ENCODE measurements at places on chromosomes 3 and 15.

DNA sequence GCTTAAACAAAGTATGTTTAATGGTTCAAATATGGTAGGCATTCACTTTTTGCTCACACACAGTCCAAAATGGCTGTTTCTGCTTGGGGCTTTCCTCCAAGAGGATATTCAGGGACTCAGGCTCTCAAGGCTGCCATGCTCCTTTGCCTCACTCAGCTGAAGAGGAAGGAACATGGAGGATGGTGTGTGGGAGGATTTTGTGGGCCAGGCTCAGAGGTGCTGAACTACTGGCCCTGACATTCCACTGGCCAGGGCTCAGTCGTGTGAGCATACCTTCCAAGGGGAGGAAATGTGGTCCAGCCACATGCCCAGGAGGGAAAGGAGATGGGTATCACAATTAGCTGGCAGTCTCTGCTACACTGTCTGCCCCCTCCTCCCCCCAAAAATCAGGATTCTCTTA lies 8.7 kb downstream of the PXYLP1 start:
- DNase-seq = no peak

DNA sequence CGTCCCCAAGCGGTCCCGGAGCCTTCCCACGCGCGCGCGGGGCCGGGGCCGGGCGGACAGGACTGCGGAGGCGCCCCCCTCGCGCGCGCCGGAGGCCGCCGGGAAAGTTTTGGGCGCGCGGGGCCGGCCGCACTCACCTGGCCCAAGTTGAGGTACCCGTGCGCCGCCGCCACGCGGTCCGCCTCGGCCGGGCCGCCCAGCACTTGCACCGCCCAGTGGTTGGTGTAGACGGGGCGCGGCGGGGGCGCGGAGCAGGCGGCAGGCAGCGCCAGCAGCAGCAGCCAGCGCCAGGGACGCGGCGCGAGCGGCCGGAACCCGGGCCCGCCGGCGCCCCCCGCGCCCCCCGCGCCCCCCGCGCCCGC lies 289 bp downstream of the PCSK6 start:
- no peak for DNase-seq

DNA sequence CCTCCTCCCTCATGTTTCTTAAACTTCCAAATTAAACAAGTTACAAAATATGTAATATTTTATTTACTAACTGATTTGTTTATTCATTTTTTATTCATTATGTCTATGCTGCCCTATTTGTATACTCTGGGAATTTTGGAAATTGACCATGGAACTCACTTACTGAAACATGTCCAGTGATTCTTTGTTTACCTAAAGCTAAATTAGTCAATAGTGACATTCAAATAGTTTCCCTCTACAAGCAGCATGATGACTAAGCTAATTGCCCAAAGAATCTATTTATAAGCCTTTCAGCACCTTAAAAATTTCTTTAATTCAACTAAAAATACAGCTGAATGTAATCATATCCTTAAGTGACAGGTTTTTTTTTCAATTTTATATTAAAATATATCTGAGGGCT lies 437.7 kb downstream of the SI start:
- no peak for DNase-seq

GRCh38 chr3:52225452-52226228 lies at the start of gene TLR9:
TLR9 (minus strand) TSS chr3:52225645; CDS start chr3:52225529, 116 bp downstream.
- DNase-seq = no peak

- no peak for DNase-seq
Measured at GRCh38 chr15:100186366-100186765, 155.4 kb downstream of the ADAMTS17 start.

GRCh38 chr3:171293142-171293782 lies 166.9 kb downstream of the TNIK start:
- no peak for DNase-seq

DNA sequence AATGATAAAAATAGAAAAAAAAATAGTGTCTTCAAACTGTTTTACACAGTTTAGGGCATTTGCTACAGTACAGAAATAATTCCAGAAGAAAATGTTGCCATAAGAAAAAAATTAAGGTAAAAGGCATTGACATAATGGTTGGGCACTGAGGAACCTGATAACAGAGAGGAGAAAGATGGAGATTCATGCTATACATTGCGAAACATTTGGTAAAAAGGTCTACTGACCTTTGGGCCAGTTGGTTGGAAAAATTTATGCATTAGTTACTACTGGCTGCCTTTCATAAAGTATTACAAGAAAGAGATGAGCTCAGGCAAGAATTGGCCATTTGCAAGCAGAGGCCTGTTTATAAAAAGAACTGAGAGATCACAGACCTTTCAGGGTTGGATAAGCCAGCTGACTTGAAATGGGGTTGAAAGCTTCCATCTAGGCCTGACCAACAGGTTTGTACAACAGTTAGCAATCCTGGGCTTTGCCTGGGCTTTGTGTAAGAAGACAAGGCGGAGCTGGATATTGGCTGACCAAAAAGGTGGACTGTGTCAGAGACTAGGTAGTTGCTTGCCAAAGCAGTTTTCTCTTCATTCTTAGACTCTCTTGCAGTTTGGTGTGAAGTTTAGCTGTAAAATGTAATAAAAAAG lies 166.6 kb upstream of the MCTP2 start:
- no peak for DNase-seq

DNA sequence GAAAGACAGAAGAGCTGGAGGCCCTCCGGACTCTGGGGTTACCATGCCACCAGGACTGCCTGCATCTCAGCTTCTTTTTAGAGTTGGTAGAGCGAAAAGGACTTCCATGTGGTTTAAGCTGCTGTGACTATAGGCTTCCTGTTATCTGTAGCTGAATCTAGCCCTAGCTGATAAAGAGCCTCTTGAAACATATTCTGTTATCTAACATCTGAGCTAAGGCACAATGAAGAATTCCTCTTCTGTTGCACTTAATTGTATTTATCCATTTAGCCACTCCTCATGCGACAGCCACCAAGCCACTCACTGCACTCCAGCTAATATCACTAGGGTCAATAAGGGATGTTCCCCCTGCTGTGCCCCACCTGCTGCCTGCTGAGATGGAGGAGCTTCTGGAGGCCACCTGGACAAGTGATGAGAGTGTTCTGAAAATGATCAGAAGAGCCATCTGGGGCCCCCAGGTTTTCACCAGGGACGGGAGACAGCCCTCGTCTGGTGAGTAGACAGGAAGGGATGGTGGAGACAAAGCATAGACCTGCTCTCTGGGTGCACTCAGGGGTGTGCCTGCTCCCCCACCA lies 94.6 kb upstream of the PLXNA1 start:
- DNase-seq = peak; percentile 99

- no peak for DNase-seq
Measured at GRCh38 chr3:173467501-173467900, 70.0 kb downstream of the NLGN1 start.

GRCh38 chr3:148881286-148881685 lies 16.2 kb downstream of the CPA3 start:
- no peak for DNase-seq

DNA sequence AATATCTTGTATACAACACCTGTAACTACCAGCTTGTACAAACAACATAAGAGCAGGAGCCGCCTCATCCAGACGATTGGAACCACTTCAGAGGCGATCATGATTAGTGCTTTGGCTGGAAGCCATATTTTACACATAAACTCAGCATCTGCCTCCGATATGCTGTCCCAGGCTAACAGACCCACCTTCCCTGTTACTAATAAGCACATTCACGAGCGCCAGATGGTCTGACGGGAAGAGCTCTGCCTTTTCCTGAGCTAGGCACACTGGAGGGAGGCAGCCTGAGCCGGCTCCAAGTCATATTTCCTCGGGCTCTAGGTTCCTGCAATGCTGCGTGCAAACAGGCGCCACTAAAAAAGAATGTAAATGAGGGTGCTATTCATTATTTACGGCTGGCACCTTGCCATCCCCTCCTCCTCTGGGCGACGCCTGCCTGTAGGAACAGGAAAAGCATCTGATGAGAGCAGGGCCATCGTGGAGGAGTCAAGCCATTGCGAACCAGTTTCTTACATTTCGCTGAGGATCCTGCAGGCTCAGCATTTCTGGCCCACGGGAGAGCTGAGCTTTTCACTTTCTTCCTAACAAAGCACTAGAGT lies 98.2 kb downstream of the ANXA2 start:
- peak; percentile 100 for DNase-seq

- DNase-seq = no peak
Measured at GRCh38 chr3:89042236-89042835, 65.1 kb upstream of the EPHA3 start.

DNA sequence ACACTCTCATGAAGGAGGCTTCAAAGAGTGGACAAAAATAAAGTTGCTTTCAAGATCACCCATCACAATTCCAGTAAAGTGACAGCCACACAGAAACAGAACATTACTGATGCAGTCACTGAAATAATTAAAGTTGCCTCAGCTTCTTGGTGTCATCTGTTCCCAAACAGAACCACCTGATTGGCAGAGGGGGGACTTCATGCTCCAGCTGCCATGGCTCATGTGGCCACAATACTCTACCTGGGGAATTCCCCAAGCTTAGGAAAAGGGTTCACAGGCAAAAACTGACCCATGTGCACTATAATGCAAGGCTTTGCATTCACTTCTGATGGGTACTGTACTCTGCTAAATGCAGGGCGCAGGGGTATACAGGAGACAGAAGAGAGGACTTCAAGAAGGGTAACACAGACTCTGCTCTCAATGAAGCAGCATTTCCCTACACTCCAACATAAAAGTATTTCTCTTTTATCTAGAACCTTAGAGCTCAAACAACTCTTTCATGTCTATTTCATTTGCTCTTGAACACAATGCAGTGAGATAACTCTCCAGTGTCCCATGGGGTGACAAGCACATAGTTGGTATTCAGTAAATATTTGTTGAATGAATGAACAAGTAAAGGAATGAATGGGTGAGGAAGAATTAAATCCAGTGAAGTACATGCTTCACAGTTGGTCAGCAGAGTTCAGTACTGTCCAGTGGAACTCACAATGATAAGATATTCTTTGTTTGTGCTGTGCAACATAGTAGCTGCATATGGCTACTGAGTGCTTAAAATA lies 8.6 kb upstream of the CTNNB1 start:
- DNase-seq = no peak

GRCh38 chr3:170508839-170509238 lies 77.0 kb downstream of the SLC7A14 start:
- DNase-seq = no peak

- DNase-seq = no peak
Measured at GRCh38 chr15:35182841-35183479, 97.9 kb upstream of the NANOGP8 start.

DNA sequence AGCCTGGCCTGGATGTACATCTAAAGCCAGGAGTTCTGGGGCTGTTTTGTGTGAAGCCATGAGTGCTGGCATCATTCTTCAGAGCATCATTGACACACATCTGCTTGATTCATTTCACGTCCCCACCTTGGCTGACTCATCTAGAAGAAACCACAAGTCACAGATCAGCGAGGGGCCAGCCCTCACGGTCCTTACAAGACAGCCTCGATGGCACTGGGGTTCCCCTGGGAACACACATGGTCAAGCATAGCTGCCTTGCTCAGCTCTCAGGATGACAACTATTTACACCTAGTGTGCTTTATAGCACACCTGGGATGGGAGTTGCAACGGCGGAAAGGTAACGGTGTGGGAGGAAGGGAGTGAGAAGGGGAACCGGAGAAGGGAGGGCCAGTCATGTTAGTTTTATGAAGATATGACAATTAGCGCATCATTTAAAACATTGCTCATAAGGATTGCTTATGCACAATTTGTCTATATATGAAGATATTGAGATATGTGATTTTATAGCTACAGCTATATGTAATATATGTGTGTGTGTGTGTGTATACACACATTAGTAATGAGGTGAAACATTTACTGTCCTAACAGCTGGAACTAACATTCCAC lies 227.1 kb downstream of the RPLP1 start:
- DNase-seq = no peak

DNA sequence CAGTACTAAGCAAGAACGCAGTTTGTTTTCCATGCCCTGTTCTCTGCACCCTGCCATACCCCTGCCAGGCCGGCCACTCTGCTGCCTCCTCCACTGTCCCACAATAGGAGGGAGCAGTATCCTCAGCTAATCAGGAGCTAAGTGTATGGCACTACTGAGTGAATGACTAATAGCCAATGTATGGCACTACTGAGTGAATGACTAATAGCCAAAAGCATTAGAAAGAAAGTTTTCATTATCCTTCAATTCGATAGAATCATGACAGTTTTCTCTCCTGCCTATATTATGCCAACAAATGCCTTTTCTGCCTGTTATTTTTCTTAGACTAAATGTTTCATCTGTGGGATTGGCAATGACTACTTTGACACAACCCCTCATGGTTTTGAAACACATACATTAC lies 107.5 kb upstream of the CHRM5 start:
- no peak for DNase-seq

- no peak for DNase-seq
Measured at GRCh38 chr15:35771746-35772442, 225.9 kb upstream of the DPH6 start.

GRCh38 chr3:45567730-45568172 lies 26.8 kb upstream of the LIMD1 start:
- DNase-seq = no peak

DNA sequence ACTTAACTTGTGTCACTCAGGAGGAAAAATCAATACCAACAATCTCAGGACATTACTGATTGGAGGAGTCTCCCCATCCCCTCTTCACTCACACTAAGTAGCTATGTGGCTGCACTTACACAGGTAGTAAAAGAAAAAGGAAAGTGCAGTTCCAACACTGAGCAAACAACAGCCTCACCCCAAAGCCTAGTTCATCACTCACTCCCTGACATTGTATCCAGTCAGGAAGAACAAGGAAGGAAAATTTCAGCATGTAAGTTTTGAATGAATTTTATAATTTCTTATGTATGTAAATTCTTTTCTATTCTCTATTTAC lies 273.4 kb downstream of the IGSF11 start:
- no peak for DNase-seq

GRCh38 chr3:138334608-138335007 lies 5.0 kb upstream of the NME9 start:
- DNase-seq = no peak

DNA sequence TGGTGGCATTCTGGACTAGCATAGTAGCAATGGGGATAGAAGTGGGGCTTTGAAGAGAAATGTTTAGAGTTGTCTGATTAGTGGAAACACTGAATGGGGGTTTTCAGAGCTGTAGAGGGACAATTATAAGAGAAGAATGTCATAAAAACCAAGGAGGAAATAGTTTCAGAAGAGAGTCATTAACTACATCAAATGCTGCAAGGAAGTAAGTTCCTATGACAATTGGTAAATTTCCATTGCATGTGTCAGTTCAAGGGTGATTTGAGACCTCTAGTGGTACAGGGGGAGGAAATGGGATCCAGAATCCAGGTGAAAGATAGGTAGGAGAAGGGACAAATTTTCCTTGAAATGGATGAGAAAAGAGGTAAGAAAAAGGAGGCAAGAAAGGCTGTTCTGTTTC lies 68.3 kb upstream of the TBC1D5 start:
- no peak for DNase-seq

- DNase-seq = peak; percentile 96
Measured at GRCh38 chr15:59885832-59886231, 118.3 kb upstream of the FOXB1 start.

DNA sequence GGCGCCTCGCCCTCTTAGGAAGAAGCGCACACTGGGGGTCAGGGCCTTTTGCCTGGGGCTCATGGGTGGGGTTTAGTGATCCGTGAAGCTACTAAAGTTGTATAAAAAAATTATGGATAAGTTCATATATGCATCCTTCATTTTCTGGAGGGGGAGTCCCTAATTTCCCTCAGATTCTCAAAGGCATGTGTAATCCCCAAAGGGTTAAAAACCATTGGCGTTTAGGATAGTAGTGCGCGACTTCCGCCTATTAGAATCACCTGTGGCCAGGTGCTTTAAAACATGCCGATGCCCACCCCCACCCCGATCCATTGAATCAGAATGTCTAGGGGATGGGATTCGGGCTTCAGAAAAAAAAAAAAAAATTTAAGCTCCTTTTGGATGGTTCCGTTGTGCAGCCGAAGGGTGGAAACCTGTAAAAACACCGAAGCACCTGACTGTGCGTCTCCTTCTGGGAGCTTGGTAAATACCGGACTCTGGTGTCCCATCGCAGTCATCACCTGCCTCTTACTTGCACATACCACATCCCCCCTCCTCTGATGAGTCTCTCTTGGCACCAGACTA lies 570 bp downstream of the APH1B start:
- DNase-seq = no peak

Measured in NCI-H524 (cell line).